ENCODE measurements at places on chromosomes 7 and 10.
A peak's percentile ranks its signal among the peaks of the same experiment; 100 is the strongest.

DNA sequence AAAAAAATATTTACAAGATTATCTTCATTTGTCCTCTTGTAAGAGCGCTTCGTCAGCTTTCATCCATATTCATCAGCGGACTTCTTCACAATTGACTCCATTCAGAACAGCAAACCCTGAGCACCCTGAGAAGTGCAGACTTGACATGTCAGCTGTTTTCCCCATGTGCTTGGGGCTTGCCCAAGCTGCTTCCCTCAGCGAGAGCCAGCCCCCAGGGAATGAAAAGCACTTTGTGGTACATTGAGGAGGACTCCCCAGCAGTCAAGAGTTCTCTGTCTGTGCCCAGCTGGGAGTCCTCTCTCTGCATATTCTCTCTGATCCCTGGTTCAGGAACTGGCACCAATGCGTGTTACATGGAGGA lies 22.7 kb downstream of the HKDC1 start:
- DNase-seq = no peak

GRCh38 chr7:2094454-2095045 lies 138.2 kb downstream of the MAD1L1 start:
- DNase-seq = peak; percentile 50

- no peak for DNase-seq
These were observed 2.1 kb upstream of the FLNC start for GRCh38 chr7:128827971-128828711.

GRCh38 chr10:102450374-102451104 lies 804 bp downstream of the C10orf95 start:
- DNase-seq = peak; percentile 78

DNA sequence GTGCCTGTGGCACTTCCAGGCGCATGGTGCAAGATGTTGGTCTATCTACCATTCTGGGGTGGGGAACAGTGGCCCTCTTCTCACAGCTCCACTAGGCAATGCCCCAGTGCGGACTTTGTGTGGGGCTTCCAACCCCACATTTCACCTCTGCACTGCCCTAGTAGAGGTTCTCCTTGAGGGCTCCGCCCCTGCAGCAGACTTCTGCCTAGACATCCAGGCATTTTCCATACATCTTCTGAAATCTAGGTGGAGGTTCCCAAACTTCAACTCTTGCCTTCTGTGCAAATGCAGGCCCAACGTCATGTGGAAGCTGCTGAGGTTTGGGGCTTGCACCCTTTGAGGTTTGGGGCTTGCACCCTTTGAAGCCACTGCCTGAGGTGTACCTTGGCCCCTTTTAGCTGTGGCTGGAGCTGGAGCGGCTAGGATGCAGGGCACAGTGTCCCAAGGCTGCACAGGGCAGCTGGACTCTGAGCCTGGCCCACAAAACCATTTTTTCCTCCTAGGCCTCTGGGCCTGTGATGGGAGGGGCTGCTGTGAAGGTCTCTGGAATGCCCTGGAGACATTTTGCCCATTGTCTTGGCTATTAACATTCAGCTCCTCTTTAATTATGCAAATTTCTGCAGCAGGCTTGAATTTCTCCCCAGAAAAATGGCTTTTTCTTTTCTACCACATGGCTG lies 130.6 kb upstream of the EFCAB10 start:
- no peak for DNase-seq

DNA sequence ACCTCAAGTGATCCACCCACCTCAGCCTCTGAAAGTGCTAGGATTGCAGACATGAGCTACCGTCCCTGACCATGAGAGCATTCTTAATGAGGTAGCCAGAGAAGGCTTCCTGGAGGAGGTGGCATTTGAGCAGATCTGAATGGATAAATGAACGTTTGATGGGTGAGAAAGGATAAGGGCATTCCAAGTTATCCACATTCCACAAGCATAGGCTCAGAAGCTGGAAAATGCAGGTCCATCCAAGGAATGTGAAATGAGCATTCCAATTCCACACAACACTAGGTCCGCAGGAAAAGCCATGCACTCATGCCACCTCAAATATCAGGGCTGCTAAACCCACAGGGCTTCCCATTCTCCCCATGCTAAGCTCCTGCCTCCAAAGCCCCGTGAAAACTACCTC lies 17.0 kb downstream of the TMEM130 start:
- no peak for DNase-seq

- no peak for DNase-seq
These were observed 210.5 kb downstream of the ETV1 start for GRCh38 chr7:13778967-13779366.

DNA sequence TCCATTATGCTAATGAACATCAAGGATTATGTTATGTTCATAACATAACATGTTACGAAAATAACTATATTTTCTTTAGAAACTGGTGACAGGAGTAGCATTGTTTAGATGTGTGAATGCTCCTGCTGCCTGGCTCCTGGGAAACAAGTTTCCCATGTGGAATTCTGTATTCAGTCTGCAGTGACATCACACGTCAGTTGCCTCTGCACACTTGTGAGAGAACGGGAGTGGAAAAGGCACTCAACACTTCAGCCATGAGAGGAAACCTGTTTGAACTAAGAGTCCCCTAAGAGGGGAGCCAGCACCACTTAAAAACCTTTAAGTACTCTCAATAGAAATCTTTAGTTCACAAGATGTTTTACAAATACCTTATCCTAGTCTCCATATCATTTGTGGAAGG lies 140.3 kb upstream of the FAM20C start:
- no peak for DNase-seq

DNA sequence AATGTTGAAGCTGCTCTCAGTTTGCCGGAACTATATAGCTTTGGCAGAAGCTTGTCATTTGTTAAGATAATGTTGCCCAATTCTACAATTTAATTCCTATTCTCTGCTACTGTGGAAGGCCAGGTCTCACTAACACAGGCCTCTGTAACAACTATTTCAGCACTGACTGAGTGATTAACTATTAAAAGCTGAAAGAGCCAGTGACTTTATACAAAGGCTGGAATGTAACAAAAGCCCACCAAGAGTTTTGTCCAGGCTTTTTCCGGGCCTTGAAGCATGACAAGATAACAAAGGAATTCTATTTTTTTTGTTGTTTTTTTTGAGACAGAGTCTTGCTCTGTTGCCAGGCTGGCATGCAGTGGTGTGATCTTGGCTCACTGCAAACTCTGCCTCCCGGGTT lies 795.6 kb downstream of the PHTF2 start:
- DNase-seq = no peak

DNA sequence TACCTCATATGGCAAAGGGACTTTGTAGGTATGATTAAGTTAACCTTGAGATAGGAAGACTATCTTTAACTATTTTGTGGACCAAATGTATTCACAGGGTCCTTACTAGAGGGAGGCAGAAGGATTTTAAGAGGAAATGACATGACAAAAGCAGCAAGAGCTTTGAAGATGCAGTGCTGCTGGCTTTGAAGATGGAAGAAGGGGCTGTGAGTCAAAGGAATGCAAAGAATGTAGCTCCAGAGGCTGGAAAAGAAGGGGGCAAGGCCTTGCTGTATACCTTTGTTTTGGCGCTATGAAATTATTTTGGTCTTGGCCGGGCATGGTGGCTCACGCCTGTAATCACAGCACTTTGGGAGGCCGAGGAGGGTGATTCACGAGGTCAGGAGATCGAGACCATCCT lies 3.2 kb upstream of the NRBF2 start:
- DNase-seq = no peak

- peak; percentile 14 for DNase-seq
These were observed 58.5 kb downstream of the MICU1 start for GRCh38 chr10:72567421-72567820.

DNA sequence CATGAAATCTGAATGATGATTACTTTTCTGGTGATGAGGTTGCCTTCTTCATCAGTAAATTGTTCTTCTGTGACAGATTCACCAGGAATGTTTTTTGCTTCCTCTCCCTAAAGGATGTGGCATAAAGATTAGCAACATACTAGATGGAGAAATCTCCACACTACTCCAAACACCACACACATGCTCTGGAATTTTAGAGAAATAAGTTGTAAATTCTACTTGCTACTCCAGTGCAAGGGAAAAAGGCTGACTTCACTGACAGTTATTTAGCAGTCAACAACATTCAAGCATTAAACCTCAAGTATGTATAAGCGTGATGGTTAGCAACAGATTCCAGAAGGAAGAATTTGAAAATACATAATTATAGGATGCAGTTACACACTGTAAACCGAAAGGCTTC lies 137.9 kb upstream of the CCDC6 start:
- DNase-seq = no peak

- no peak for DNase-seq
These were observed 21.5 kb upstream of the GHITM start for GRCh38 chr10:84117686-84118394.

- no peak for DNase-seq
These were observed 21.4 kb downstream of the VSTM4 start for GRCh38 chr10:49093922-49094321.

DNA sequence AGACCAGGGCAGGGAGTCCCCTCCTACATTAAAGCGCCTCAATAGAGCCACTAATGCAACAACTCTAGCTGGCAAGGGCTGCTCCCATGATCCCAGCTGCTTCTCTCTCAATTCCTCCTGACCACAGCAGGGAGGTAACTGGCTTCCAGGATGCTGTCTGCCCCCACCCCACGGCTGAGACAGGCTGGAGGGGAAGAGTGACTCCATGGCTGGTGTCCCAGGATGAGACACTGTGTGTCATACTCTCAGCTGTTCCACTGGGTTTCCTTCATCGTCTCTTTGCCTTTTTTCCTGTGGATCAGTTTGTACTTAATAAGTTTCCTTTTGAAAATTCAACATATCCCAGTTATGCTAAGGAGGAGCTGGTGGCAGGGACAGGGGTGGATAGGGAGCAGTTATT lies 27.7 kb upstream of the MYH16 start:
- DNase-seq = peak; percentile 19

DNA sequence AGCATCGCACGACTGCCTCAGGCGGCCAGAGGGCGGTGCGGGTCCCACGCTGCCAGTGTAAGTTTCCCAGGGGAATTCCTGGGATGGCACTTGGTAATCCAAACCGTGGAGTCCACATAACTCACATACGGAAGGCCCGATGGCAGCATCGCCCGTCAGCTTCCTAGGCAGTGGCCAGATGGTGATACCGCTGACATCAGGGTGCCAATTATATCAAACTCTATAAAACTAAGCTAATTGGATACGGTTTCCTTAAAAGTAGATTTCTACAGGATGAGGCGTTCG lies 189.8 kb downstream of the CELF2 start:
- DNase-seq = no peak

DNA sequence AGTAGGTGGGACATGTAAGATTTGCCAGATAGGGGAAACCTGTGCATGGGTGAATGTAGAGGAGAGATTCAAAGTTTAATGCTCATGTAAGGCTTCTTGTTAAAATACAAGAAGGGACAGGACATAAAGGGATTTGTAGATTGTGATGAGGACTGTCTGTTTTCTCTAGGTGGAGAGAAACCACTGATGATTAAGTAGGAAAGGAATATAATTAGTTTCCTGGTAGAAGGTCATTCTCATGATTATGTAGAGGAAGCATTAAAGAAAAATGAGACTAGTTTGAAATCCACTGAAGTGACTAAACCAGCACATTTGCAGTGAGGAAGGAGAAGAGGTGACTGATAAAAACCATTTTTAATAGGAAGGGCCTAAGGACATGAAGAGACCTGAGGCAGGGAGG lies 19.6 kb upstream of the MACC1 start:
- peak; percentile 41 for DNase-seq

DNA sequence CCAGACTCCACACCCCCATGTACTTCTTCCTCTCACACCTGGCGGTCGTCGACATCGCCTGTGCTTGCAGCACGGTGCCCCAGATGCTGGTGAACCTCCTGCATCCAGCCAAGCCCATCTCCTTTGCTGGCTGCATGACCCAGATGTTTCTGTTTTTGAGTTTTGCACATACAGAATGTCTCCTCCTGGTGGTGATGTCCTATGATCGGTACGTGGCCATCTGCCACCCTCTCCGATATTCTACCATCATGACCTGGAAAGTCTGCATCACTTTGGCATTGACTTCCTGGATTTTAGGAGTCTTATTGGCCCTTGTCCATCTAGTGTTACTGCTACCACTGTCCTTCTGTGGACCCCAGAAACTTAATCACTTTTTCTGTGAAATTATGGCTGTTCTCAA lies 4.8 kb downstream of the OR2A25 start:
- DNase-seq = no peak

GRCh38 chr10:124319926-124320391 lies 98.8 kb downstream of the OAT start:
- no peak for DNase-seq

DNA sequence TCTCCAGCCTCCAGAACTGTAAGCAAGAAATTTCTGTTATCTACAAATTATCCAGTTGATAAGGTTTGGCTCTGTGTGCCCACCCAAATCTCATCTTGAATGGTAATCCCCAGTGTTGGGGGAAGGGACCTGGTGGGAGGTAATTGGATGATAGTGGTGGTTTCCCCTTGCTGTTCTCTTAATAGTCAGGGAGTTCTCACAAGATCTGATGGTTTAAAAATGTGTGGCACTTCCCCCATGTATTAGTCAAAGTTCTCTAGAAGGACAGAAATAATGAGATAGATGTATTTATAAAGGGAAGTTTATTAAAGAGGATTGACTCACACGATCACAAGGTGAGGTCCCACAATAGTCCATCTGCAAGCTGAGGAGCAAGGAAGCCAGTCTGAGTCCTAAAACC lies 56.2 kb upstream of the APBB1IP start:
- DNase-seq = peak; percentile 22

GRCh38 chr10:115968236-115968635 lies 304.8 kb downstream of the GFRA1 start:
- no peak for DNase-seq

GRCh38 chr10:58268454-58268945 lies 462 bp upstream of the CISD1 start:
- DNase-seq = no peak

DNA sequence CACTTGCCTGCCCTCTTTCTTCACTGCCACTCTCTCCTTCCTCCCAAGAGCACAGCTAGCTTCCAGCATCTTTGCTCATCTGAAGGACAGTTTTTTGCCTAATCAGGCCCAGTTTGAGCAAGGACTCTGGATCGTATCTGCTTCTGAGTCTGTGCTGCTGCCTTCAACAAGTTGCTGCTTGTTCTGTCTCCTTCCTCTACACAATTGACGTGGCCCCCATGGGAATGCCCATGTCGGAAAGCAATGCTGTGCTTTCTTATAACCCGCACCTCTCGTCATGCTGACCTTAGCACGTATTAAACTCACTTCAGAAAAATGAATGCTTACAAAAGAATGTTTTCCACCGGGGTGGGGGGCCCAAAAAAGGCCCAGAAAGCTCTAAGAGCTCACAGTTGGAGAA lies 324.7 kb upstream of the C7orf33 start:
- no peak for DNase-seq

DNA sequence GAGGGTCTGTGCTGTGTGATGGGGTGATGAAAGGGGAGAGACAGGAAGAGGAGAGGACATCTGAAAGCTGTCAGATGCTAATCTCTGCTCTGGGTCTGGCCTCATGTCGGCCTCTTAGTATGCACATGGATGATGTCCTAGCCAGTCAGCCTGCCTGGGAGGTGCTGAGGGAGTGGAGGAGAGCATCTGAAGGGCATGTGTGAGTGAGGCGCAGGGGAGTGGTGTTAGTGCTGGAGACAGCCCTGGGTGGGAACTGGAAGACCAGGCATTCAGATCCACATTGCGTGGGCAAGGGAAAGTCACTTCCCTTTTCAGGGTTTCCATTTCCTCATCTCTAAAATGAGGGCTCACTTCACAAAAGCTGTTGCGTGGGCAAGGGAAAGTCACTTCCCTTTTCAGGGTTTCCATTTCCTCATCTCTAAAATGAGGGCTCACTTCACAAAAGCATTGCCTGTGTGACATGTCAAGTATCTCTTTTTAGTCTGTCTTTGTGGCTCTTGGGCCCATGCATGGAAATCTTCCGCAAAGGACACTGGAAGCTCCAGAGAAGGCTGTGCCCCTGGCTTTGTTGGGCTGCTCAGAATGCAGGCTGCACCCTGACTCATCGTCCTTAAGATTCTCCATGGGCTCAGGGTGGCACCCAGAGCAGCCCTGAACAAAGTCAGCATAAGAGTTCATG lies 10.0 kb downstream of the SFTPD start:
- DNase-seq = peak; percentile 97
